Left ventricle myocardium inferior (tissue), 1 donor: ENCODE measurements at places on chromosomes 11 and 22.

- no peak for DNase-seq
- no peaks in the 10 kb centered on the region for H3K36me3 ChIP-seq
- peaks cover 7% of the 10 kb centered on the region for H3K27me3 ChIP-seq
- H3K27ac ChIP-seq, result no peak overlapping the region
These were observed 48.7 kb downstream of the SMIM38 start for GRCh38 chr11:69204246-69204940.

DNA sequence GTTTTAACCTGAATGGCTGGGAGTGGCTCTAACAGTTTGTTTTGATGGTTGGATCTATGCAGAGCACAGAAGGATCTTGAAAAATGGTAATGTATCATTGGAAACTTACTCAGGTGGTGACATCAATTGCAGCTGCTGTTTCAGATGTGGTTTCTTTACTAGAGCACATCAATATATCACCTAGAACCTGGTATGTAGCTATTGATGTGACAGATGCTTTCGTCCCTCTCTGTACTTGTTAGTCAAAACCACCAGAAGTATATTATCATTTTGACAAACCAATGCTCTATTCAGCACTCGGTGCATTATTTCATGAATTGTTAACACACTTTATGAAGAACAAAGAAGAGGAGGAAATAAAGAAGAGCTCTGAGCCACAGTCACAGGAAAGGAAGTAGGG lies 26.6 kb upstream of the SCN3B start:
- peaks cover 14% of the 10 kb centered on the region for H3K27me3 ChIP-seq
- H3K4me1 ChIP-seq, result no peaks in the 10 kb centered on the region
- H3K36me3 ChIP-seq, result no peaks in the 10 kb centered on the region
- H3K4me3 ChIP-seq, result no peak overlapping the region
- DNase-seq, result no peak

DNA sequence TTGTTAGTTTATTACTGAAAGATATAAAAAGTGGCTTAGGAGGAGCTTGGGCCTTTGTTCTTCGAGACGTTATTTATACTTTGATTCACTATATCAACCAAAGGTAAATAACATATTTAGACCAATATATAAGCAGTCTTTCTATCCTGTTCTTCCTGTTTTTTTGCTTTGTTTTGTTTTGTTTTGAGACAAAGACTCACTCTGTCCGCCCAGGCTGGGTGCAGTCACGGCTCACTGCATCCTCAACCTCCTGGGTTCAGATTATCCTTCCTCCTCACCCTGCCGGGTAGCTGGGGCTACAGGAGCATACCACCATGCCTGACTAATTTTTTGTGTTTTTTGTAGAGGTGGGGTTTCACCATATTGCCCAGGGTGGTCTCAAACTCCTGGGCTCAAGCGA lies 66.8 kb downstream of the ATM start:
- no peaks in the 10 kb centered on the region for H3K27me3 ChIP-seq
- no peak overlapping the region for H3K4me3 ChIP-seq
- H3K36me3 ChIP-seq, result peaks cover 90% of the 10 kb centered on the region
- no peaks in the 10 kb centered on the region for H3K4me1 ChIP-seq
- no peak for DNase-seq

DNA sequence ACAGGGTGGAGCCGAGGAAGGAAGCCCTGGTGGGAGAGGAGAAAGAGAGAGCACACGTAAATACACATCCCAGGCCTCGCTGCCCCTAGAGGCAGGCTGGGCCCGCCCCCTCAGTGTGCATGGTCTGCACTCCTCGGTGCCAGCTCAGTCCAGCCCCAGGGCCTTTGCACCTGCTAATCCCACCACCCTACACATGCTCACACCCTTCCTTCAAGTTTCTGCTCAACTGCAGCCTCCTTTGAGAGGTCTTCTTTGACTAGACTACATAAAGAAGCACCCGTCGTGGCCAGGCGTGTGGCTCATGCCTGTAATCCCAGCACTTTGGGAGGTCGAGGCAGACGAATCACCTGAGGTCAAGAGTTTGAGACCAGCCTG lies 5.5 kb downstream of the IL2RB start:
- no peak for DNase-seq
- peaks cover 93% of the 10 kb centered on the region for H3K27me3 ChIP-seq
- no peak overlapping the region for H3K27ac ChIP-seq
- no peak overlapping the region for H3K4me3 ChIP-seq
- no peaks in the 10 kb centered on the region for H3K36me3 ChIP-seq

GRCh38 chr11:113419454-113420003 lies 31.9 kb downstream of the ANKK1 start:
- no peaks in the 10 kb centered on the region for H3K36me3 ChIP-seq
- no peak overlapping the region for H3K27ac ChIP-seq
- DNase-seq, result no peak
- H3K4me1 ChIP-seq, result no peaks in the 10 kb centered on the region

DNA sequence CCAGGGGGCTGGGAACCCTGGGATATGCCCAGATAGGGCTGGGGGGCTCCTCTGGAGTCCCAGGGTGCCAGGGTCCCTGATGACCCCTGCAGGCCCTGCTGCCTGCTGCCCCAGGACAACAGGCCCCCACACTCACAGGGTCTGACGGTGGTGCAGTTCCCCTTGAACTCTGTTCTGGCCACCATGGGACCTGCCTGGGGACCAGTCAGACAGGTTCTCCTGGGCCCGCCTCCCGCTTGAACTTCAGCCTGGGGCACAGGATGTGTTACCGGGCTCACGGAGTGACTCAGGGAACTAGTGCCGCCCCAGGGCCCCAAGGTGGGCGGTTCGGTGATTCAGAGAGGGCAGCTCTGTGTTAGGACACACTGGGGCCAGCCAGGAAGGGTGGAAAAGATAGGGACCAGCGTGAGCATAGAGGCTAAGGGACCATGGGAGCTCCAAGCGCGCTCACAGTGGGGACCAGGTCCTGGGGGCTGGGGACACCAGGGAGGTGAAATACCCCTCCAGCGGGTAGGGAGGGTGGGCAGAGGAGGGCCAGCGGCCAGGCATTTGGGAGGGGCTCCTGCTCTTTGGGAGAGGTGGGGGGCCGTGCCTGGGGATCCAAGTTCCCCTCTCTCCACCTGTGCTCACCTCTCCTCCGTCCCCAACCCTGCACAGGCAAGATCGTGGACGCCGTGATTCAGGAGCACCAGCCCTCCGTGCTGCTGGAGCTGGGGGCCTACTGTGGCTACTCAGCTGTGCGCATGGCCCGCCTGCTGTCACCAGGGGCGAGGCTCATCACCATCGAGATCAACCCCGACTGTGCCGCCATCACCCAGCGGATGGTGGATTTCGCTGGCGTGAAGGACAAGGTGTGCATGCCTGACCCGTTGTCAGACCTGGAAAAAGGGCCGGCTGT lies 21.5 kb upstream of the TXNRD2 start:
- no peak for DNase-seq
- no peak overlapping the region for H3K4me3 ChIP-seq
- H3K36me3 ChIP-seq, result peaks cover 41% of the 10 kb centered on the region
- no peaks in the 10 kb centered on the region for H3K27me3 ChIP-seq
- peaks cover 43% of the 10 kb centered on the region for H3K4me1 ChIP-seq

- no peaks in the 10 kb centered on the region for H3K27me3 ChIP-seq
- no peaks in the 10 kb centered on the region for H3K36me3 ChIP-seq
- DNase-seq, result no peak
- no peak overlapping the region for H3K4me3 ChIP-seq
These were observed 159.3 kb downstream of the CASP12 start for GRCh38 chr11:104738918-104739317.

GRCh38 chr11:20601221-20601914 lies 2.0 kb downstream of the SLC6A5 start:
- H3K4me1 ChIP-seq, result peaks cover 13% of the 10 kb centered on the region
- peaks cover 100% of the 10 kb centered on the region for H3K27me3 ChIP-seq
- no peak for DNase-seq
- no peaks in the 10 kb centered on the region for H3K36me3 ChIP-seq
- no peak overlapping the region for H3K4me3 ChIP-seq
- no peak overlapping the region for H3K27ac ChIP-seq

DNA sequence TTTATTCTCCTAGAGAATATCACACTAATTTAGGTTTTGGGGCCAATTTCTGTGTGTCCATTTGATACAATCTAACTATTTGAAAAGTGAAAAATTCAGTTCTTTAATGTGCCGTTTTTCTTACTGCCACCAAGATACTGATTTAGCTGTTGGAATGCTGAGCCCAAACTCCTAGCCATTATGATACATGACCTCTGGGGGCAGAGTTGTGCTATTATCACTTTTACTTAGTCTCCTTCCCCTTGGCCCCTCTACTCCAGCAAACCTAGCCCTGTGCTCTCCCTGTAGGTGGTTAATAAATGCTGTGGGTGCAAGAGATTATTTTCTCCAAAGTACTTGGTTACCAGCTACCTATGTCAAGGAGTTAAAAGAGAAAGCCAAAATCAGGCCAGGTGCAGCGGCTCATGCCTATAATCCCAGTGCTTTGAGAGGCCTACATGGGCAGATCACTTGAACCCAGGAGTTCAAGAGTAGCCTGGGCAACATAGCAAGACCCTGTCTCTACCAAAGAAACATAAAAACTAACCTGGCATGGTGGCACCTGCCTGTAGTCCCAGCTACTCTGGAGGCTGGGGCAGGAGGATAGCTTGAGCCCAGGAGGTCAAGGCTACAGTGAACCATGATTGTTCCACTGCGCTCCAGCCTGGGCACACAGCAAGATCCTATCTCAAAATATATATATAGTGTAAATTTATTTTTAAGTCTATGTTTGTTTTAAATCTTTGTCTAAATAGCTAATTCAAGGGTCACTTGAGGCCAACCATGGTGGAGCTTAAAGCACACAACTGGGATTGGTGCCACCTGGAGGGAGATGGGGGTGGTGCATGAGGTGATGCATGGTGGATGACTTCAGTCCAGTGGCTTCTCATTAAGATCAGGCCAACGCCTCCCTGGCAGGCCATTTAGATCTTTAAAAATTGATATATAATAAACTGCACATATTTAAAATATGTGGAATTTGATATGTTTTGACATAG lies 193.2 kb upstream of the PLET1 start:
- DNase-seq, result no peak
- no peaks in the 10 kb centered on the region for H3K4me1 ChIP-seq
- no peaks in the 10 kb centered on the region for H3K27me3 ChIP-seq
- H3K36me3 ChIP-seq, result no peaks in the 10 kb centered on the region

- H3K27ac ChIP-seq, result no peak overlapping the region
- no peaks in the 10 kb centered on the region for H3K4me1 ChIP-seq
- H3K4me3 ChIP-seq, result no peak overlapping the region
- H3K36me3 ChIP-seq, result no peaks in the 10 kb centered on the region
These were observed 694.7 kb downstream of the NTM start for GRCh38 chr11:132064987-132065620.

DNA sequence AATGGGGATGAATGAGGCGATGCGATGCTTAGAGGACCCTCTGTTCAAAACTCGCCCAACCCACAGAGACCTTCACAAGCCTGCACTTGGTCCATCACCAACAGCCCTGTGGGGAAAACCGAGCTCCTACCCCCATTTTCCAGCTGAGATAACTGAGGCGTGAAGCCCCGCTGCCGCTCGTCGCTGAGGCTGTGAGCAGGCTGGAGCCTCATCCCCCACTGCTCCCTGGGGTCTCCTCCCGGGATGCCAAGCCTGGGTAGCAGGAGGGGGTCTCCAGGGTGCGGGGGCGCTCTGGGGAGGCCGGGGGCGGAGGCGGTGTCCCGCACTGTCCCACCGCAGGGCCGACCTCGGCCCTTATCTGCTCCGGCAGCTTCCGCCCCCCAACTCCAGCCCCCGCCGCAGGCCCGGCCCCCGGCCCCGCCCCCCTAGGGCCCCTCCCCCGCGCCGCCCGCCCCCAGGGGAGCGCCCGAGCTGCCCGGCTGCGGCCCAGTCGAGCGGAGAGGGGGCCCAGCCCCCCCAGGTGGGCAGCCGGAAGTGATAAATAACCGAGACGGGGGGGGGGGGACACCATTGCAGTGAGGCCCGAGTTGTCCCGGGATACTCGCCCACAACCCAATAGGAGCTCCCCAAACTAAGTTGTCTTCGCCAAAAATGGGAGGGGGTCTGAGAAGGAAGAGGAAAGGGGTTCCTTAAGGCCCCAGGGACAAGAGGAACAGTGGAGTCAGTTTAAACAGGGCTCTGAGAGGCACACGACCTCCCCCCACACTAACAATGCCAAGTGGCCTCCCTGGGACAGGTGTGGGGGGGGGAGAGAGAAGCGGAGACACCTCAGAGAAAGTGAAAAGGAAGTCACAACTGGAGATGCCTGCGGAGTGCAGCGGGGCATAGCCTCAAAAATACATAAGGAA lies 8.3 kb upstream of the SLC39A13 start:
- peak overlapping the region; percentile 67 for H3K4me3 ChIP-seq
- H3K36me3 ChIP-seq, result no peaks in the 10 kb centered on the region
- H3K27me3 ChIP-seq, result no peaks in the 10 kb centered on the region
- peaks cover 22% of the 10 kb centered on the region for H3K4me1 ChIP-seq
- H3K27ac ChIP-seq, result peak overlapping the region; percentile 95

DNA sequence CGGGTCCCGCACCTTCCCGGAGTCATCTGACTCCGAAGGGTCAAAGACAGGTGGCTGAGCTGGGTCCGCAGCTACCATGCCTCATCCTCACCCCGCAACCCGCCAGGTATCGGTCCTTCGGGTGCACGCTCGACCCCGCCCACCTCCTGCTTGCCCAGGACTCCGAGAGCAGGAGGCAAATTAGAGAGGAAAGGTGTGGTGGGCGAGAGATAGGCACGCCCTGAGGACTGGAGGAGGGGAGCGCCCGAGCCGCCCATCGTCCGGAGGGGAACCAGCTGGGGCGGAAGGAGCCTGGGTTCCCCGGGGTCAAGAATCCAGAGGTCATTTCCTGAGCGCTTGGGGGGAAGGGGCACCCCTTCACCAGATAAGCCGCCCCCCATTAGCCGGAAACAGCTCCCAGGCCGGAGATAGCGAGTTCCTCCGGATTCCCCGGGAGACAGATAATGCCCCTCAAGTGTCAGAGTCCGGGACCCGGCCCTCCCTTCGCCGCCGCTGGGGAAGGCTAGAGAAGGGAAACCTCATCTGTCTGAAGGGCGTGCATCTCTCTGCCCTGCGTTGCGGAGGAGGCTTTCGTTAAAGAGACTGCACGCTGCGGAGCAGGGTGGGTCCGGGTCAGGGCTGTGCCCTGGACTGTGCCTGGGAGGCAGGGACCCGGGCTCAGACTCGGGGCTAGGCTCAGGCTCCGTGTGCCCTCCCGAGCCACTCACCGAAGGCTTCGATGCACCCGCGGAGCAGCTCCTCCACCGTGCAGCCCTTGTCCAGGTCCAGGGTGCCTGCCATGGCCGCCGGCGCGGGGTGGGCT lies 1.7 kb downstream of the RASGRP2 start:
- peaks cover 19% of the 10 kb centered on the region for H3K36me3 ChIP-seq
- H3K27ac ChIP-seq, result peak overlapping the region; percentile 99
- H3K27me3 ChIP-seq, result no peaks in the 10 kb centered on the region

- H3K27me3 ChIP-seq, result no peaks in the 10 kb centered on the region
- peaks cover 84% of the 10 kb centered on the region for H3K4me1 ChIP-seq
- H3K4me3 ChIP-seq, result no peak overlapping the region
- no peak for DNase-seq
- peak overlapping the region; percentile 79 for H3K27ac ChIP-seq
These were observed 3.3 kb downstream of the ADORA2A start for GRCh38 chr22:24430431-24431308.

- H3K4me1 ChIP-seq, result peaks cover 29% of the 10 kb centered on the region
- no peak for DNase-seq
- peak overlapping the region; percentile 64 for H3K27ac ChIP-seq
These were observed 163.1 kb downstream of the LARGE1 start for GRCh38 chr22:33757041-33757801.
